ENCODE measurements at places on chromosomes 1 and 21. TPM values are rescaled to one million over a fixed set of nuclear protein-coding genes. Genes with fewer than 3 reads are reported as not detected.

The CA14 gene
- not detected for total RNA-seq

DNA sequence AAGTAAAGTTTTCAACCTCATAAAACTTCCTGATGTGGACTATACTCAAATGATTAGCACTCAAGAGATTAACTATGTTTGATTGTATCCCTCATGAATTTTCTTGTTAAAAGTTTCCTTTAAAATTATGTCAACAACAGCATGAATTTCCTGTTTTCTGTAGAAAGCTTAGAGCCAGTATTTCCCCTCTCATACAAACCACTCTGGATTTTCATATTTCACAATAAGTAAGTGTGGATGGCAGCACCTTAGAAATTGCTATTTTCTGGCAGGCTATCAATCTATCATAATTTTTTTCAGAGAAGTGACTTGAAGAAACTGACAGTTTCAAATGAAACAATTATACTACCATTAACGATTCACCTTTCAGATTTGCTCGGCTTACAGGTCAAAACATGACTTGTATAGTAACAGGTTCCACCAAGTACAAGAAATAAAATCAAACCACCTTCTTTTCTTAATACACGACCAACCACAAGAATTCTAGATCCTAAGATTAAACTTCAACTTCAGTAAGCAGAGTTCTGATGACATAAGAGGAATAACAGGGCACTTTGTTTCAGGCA lies 20.8 kb downstream of the ELK4 start:
- no peak for DNase-seq
- peaks cover 48% of the 10 kb centered on the region for H3K4me1 ChIP-seq
- H3K36me3 ChIP-seq, result peaks cover 50% of the 10 kb centered on the region
- H3K27me3 ChIP-seq, result no peaks in the 10 kb centered on the region
- H3K27ac ChIP-seq, result peak overlapping the region; percentile 3
- no peak overlapping the region for H3K4me3 ChIP-seq

- no peaks in the 10 kb centered on the region for H3K4me1 ChIP-seq
- H3K4me3 ChIP-seq, result no peak overlapping the region
- no peaks in the 10 kb centered on the region for H3K36me3 ChIP-seq
- no peaks in the 10 kb centered on the region for H3K27me3 ChIP-seq
Observed at GRCh38 chr1:75672528-75673393, 51.7 kb upstream of the ACADM start.

- H3K27me3 ChIP-seq, result no peaks in the 10 kb centered on the region
- no peak overlapping the region for H3K4me3 ChIP-seq
- H3K4me1 ChIP-seq, result no peaks in the 10 kb centered on the region
Observed at GRCh38 chr1:102840741-102841140, 267.6 kb downstream of the COL11A1 start.

- no peak for DNase-seq
- H3K27ac ChIP-seq, result no peak overlapping the region
- no peaks in the 10 kb centered on the region for H3K27me3 ChIP-seq
- no peak overlapping the region for H3K4me3 ChIP-seq
Observed at GRCh38 chr1:185074307-185074706, 28.9 kb downstream of the RNF2 start.

DNA sequence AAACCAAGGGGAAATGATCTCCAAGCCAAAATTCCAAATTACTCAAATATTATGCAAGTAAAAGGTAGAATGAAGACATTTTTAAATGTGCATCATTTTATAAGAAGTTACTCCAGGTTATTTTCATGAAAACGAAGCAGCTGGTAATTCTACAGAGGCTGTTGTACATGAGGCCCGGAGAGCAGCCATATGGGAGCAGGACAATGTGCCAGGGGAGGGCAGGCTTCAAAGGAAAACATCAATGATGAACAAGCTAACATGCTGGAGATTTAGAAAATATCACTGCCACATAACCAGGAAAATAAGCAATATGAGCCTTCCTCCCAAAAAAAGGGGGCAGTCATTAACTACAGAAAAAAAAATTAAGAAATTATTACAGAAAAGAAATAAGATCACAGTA lies 109.1 kb downstream of the TIAM1 start:
- no peak overlapping the region for H3K4me3 ChIP-seq
- no peak overlapping the region for H3K27ac ChIP-seq
- DNase-seq, result no peak
- peaks cover 33% of the 10 kb centered on the region for H3K36me3 ChIP-seq

DNA sequence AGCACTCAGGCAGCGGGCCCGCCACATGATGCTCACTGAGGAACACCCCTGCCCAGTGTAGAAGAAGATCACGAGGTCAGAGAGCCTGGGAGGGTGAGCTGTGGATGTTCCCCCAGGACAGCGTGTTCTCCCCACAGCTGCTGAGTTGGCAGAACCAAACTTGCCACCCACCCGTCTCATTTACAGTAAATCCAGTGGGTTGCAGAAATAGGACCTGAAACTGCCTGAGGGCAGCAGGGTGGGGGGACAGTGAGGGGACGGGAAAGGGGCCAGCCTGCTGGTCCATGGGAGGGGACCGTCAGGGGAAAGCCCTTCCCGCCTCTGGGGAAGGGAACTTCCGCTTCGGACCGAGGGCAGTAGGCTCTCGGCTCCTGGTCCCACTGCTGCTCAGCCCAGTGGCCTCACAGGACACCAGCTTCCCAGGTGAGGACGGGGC lies at the start of gene C1QB:
Gene C1QB, plus strand, starts transcription at position 356 of the 436 bp plus-strand sequence. CDS start 6,227 bp downstream, outside the sequence.
- peaks cover 4% of the 10 kb centered on the region for H3K27me3 ChIP-seq
- DNase-seq, result no peak
- no peaks in the 10 kb centered on the region for H3K4me1 ChIP-seq
- no peaks in the 10 kb centered on the region for H3K36me3 ChIP-seq

DNA sequence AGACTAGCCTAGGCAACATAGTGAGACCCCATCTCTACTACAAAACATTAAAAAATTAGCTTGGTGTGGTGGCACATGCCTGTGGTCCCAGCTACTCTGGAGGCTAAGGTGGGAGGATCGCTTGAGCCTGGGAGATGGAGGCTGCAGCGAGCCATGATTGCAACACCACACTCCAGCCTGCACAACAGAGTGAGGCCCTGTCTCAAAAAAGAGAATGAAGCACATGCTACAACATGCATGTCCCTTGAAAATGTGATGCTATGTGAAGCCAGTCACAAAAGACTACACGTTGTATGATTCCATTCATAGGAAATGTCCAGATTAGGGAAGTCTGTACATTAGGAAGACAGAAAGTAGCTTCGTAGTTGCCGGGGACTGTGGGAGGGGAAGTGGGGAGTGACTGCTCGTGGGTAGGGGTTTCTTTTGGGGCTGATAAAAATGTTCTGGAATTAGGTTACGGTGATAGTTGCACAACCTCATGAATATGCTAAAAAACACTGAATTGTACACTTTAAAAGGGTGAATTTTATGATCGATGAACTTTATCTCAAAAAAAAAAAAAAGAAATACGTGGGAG lies 202.1 kb downstream of the KAZN start:
- H3K4me3 ChIP-seq, result no peak overlapping the region
- no peaks in the 10 kb centered on the region for H3K27me3 ChIP-seq
- H3K4me1 ChIP-seq, result no peaks in the 10 kb centered on the region
- H3K36me3 ChIP-seq, result no peaks in the 10 kb centered on the region
- no peak for DNase-seq
- H3K27ac ChIP-seq, result no peak overlapping the region

GRCh38 chr1:182671750-182672486 lies 12.5 kb downstream of the RGS8 start:
- no peaks in the 10 kb centered on the region for H3K36me3 ChIP-seq
- H3K27me3 ChIP-seq, result peaks cover 20% of the 10 kb centered on the region
- DNase-seq, result no peak
- H3K27ac ChIP-seq, result no peak overlapping the region

GRCh38 chr1:224489534-224490365 lies 55.2 kb upstream of the WDR26 start:
- DNase-seq, result no peak
- no peak overlapping the region for H3K4me3 ChIP-seq
- no peak overlapping the region for H3K27ac ChIP-seq

GRCh38 chr1:24317081-24317480 lies 2.1 kb upstream of the GRHL3 start:
- no peak overlapping the region for H3K4me3 ChIP-seq
- H3K4me1 ChIP-seq, result peaks cover 38% of the 10 kb centered on the region
- DNase-seq, result no peak
- no peaks in the 10 kb centered on the region for H3K36me3 ChIP-seq
- no peak overlapping the region for H3K27ac ChIP-seq
- peaks cover 77% of the 10 kb centered on the region for H3K27me3 ChIP-seq

- no peak for DNase-seq
- peaks cover 13% of the 10 kb centered on the region for H3K4me1 ChIP-seq
- H3K36me3 ChIP-seq, result peaks cover 47% of the 10 kb centered on the region
- H3K4me3 ChIP-seq, result no peak overlapping the region
Observed at GRCh38 chr1:113957984-113958383, 21.3 kb upstream of the OLFML3 start.

DNA sequence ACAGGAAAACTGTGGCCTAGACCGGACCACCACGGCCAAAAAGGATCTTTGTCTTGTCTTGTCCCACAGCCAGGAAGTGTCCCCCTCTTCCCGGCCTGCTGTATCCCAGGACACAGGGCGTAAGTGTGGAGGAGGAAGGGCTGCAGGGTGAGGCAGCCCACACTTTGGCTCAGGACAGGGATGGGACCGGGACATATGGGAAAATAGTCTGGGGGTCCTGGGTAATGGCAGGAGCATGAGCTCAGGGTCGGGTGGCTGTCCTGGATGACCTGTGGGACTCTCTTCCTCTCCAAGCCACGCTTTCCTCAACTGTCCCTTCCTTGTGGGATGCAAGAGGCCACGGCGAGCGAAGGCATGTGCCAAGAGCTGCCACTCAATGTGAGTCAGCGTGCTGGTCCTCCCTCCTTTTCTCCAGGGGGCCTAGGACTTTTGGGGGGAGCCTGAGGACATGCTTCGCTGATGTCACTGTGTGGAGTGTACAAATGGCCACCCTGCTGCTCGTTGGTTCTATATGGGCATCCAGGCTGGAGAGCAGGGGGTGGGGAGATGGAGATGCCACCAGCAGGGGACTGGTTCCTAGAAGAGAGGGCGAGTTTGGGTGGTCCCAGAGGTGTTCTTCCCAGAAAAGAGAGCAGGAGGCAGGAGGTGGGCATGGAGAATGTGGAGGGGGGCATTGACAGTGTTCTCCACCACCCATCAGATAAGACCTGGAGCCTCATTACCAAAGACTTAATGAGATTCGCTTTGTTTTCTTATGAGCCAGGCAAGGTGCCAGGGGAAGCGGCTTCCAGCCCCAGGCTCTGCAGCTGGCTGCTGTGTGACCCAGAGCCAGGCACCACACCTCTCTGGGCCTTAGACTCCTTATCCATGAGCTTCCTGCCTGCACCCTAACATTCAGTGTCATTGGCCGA lies 11.5 kb upstream of the PADI1 start:
- H3K36me3 ChIP-seq, result no peaks in the 10 kb centered on the region
- no peaks in the 10 kb centered on the region for H3K4me1 ChIP-seq
- H3K27ac ChIP-seq, result no peak overlapping the region
- no peak for DNase-seq

The BEST4 gene
- total RNA-seq, result 0.47 TPM

DNA sequence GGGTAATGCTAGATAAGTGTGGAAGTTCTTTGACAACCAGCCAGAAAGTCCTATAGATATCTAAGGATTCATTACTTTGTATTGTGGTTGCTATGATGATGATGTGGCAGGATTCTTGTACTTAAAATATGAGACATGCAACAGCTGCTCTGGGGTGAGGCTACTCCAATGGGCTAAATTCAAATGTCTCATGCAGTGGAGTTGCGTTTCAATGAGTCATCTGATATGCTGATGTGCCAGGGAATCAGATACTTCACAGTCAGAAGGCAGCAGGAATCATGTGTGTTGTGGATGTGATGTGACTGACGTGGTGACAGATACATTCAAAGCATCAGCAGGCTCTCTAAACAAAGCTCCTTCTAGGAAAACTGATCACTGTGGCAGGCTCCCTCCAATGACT lies 66.5 kb downstream of the TSEN15 start:
- DNase-seq, result no peak
- H3K4me3 ChIP-seq, result no peak overlapping the region
- no peaks in the 10 kb centered on the region for H3K27me3 ChIP-seq
- H3K27ac ChIP-seq, result no peak overlapping the region
- peaks cover 11% of the 10 kb centered on the region for H3K4me1 ChIP-seq

- no peak overlapping the region for H3K27ac ChIP-seq
- no peaks in the 10 kb centered on the region for H3K36me3 ChIP-seq
- H3K4me3 ChIP-seq, result no peak overlapping the region
- H3K27me3 ChIP-seq, result peaks cover 3% of the 10 kb centered on the region
- no peaks in the 10 kb centered on the region for H3K4me1 ChIP-seq
Observed at GRCh38 chr1:68377098-68377497, 72.7 kb downstream of the RPE65 start.

GRCh38 chr1:24329797-24330543 lies 10.8 kb downstream of the GRHL3 start:
- no peak overlapping the region for H3K4me3 ChIP-seq
- H3K27ac ChIP-seq, result no peak overlapping the region
- H3K27me3 ChIP-seq, result peaks cover 77% of the 10 kb centered on the region
- no peaks in the 10 kb centered on the region for H3K4me1 ChIP-seq
- no peaks in the 10 kb centered on the region for H3K36me3 ChIP-seq

The GUCA2A gene
- total RNA-seq, result not detected

DNA sequence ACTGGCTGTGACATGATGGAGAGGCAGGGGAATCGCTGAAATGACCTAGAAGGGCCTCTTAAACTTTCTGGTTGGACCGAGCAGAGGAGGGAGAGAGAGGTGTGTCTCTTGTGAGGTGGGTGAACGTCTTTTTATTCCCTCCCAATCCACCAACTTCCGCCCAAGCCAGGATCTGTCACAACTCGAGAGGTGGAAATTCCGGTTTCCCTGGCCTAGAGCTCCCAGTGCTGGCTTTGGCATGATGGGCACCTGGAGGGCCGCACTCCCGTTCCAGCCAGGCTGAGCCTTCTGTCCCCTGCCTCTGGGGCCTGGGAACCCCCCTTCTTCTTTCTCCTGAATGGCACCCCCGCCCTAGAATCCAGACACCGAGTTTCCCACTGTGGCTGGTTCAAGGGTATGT lies at the start of gene SEMA4A:
Gene SEMA4A, plus strand, starts transcription at position 224 of the 400 bp plus-strand sequence. CDS start 994 bp downstream, outside the sequence.
- H3K36me3 ChIP-seq, result no peaks in the 10 kb centered on the region
- H3K4me1 ChIP-seq, result peaks cover 70% of the 10 kb centered on the region
- no peak for DNase-seq
- peak within 1 kb of the TSS; percentile 63 for H3K4me3 ChIP-seq

DNA sequence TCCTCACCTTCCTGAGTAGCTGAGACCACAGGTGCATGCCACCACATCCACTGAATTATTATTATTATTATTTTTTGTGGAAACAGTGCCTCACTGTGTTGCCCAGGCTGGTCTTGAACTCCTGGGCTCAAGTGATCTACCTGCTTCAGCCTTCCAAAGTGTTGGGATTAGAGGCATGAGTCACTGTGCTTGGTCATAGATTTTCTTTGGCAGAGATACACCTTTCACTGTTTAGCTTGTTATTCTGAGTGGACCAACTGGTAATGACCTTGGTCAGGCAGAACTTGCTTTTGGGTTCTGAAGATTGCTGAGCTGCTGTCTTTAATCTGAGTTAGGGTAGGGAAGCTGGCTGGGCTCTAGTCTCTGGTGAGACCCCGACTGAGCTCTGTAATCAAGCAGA lies 66.8 kb downstream of the DNAH14 start:
- no peaks in the 10 kb centered on the region for H3K36me3 ChIP-seq
- H3K27ac ChIP-seq, result no peak overlapping the region

DNA sequence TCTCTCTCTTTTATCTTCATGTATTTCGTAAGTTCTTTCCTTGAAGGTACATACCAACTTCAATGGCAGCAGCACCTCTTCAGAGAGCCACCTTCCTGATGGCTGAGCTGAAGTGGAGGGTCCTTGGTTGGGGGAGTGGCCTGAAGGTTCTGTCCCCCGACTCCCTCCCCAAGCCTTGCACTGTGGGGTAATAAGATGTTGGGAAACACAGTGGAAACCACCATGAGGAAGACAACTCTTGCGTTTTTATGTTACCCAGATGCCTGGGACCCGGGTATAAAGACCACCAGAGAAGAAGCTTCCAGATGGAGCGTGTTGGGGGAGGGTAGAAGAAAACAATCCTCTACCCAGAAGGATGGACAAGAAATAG lies 794 bp downstream of the KRTAP12-3 start:
- H3K36me3 ChIP-seq, result peaks cover 35% of the 10 kb centered on the region
- peaks cover 10% of the 10 kb centered on the region for H3K27me3 ChIP-seq
- DNase-seq, result no peak
